Lung (tissue), 17 donors: ENCODE measurements at places on chromosomes 5 and 9. TPM values are rescaled to one million over a fixed set of nuclear protein-coding genes. Genes with fewer than 3 reads are reported as not detected.

DNA sequence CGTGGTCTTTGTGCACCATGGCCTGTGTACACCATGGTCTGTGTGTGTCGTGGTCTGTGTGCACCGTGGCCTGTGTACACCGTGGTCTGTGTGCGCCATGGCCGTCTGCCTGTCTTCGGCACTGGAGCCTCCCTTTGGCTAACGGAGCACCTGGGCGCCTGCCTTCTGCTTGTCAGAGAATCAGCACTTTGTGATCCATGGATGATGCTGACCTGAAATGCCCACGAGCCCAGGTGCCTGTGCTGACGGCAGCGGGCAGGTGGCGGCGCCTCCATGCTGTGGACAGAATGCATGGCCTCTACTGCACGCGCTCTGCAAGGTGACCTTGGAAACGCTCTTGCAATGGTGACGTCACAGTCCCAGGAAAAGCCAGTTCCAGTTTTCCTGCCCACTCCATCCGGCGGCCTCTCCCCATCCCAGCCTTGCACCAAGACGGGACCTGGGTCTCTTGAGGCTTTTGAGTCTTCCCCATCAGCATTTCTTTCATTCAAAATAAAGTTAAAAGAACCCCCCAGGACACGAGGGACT lies 14.6 kb downstream of the LCN9 start:
- no peak overlapping the region for H3K27ac ChIP-seq
- no peaks in the 10 kb centered on the region for H3K36me3 ChIP-seq
- no peak overlapping the region for H3K4me3 ChIP-seq

DNA sequence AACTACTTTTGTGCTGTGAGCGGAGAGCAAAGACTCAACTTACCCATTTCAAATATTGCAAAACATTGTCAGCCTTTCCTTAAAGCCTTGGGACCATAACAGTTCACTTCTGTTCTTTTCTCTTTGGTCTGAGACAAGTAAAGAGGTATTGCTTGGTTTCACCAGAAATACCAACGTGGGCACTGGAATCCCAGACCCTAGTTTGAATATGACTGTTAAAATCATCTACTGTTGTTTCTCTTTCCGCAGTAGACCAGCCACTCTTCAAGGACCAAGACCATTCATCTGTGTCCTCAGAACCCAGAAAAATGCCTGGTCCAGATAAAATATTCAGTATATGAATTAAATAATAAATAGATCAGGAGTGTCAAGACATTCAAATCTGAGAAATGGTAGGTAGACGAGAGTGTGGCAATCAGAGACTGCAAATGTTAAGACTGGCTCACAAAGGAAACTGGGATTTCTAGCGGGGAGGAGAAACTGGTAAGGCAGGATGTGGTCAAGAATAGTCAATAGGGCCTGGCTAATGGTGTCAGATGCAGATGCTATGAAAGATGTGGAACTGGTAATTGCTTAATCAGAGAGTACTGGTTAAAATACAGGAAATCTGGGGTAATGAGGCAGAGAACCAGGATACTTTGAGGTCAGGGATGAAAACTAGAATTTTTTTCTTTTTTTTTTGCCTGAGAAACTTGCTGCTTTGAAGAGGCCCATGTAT lies 82.1 kb upstream of the IL33 start:
- no peak for DNase-seq
- H3K36me3 ChIP-seq: no peaks in the 10 kb centered on the region
- no peaks in the 10 kb centered on the region for H3K27me3 ChIP-seq
- no peaks in the 10 kb centered on the region for H3K4me1 ChIP-seq

DNA sequence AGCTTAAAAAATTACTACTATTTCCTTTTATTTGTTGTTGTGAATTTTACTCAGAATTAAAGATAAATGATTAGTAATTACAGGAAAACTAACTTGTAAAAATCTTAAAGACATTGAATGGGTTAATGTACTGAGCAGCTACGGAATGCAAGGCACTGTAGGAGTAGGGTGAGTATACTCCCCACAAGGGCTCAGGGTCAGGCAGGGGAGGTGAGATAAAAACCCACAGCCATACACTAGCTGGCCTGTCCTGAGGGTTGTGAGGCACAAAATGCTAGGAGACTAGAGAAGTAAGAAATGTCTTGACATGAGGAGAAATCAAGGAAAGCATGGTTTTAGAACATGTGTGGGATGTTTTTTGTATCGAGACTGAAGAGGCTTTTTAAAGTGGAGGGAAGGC lies 13.4 kb downstream of the ZBED3 start:
- H3K36me3 ChIP-seq: peaks cover 5% of the 10 kb centered on the region
- H3K27ac ChIP-seq: no peak overlapping the region
- DNase-seq: no peak
- no peak overlapping the region for H3K4me3 ChIP-seq
- H3K4me1 ChIP-seq: no peaks in the 10 kb centered on the region

GRCh38 chr9:36789886-36790285 lies 217.2 kb downstream of the MELK start:
- no peaks in the 10 kb centered on the region for H3K4me1 ChIP-seq
- no peaks in the 10 kb centered on the region for H3K27me3 ChIP-seq

CTXN3 gene
- not detected for polyA plus RNA-seq

ZBED3 gene
- 4.7 TPM for polyA plus RNA-seq

FOXE1 gene
- 0.08 TPM for polyA plus RNA-seq
